ENCODE measurements at places on chromosomes 6 and 20.
A peak's percentile ranks its signal among the peaks of the same experiment; 100 is the strongest.

GRCh38 chr20:20213526-20214121, 154.3 kb upstream of the INSM1 start:
- DNase-seq = peak; percentile 84

DNA sequence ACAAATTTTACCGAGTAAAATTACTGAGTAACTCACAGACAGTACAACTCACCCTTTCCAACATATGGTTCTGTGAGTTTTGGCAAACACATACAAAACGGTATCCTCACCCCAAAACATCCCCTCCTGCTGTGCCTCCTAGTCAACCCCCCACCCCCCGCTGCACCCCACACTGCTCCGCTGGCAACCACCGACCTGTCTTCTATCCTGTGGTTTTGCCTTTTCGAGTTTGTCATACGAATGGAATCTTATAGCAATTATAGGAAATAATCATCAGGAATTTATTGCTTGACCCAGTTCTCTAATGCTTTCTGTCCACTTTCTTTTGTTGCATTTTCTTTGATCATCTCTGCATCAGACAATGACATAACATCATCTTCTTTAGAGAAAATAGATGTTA, 312.3 kb downstream of the KIF16B start:
- no peak for DNase-seq

GRCh38 chr6:163776196-163776905, 361.8 kb downstream of the QKI start:
- DNase-seq = no peak

DNA sequence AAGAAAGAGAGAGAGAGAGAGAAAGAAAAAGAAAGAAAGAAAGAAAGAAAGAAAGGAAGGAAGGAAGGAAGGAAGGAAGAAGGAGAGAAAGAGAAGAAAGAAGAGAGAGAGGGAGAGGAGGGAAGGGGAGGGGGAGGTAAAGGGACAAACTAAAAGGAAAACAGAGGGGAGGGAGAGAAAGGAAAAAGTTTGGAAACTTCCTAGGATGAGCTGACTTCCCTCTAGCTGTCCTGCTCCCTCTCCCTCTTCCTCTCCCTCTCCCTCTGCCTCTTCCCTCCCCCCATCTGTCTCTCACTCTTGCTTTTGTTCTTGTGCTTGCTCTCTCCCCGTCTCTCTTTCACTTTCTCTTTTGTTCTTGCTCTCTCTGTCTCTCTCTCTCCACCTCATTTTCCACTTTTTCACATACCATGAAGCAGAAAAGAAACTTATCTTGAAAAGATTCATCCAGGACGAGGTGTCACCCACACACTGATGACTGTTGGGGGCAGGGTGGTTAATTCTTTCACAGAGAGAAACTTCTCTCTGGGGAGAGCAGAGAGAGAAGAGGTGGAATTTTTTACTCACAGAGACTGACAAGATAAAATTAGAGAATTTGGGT, 56.4 kb upstream of the DUSP22 start:
- DNase-seq = no peak

DNA sequence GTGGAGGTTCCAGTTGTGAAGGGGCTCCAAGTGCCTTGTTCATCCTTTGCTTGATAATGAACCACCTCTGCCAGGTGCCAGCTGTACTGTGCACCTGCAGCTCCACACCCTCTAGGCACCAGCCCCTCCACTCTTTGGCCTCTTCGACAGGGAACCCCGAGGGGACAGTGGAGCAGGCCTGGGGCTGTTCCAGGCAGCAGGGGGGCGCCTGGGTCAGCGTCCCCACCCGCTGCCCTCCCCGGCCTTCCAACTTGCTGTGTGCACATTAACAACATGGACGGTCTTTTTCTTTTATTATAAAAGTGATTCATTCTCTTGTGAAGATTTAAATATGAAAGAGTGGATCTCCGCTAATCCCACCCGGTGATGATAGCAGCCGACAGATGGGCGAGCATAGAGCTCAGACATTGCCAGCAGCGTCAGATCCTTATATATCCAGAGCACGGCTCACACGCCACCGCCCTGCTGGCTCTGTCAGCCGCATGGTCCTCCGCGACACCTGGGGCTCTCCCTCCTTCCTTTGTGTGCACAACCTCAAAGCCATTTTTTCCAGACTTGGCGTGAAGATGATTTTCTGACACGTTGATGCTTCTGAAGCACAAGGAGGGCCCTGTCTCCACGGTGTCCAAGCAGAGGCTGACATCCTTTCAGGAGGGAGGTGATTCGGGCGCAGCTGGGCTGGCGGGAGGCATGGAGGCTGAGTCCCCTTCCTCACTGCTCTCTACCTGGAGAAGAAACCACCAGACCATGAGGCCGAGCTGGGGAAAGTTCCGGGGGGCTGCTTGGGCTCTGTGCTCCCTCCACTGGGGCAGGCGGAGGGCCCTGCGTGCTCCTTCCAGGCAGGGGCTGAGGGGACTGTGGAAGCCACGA, 22.2 kb upstream of the MRGBP start:
- peak; percentile 43 for DNase-seq

GRCh38 chr20:9686866-9687265, 152.0 kb downstream of the PAK5 start:
- DNase-seq = no peak

DNA sequence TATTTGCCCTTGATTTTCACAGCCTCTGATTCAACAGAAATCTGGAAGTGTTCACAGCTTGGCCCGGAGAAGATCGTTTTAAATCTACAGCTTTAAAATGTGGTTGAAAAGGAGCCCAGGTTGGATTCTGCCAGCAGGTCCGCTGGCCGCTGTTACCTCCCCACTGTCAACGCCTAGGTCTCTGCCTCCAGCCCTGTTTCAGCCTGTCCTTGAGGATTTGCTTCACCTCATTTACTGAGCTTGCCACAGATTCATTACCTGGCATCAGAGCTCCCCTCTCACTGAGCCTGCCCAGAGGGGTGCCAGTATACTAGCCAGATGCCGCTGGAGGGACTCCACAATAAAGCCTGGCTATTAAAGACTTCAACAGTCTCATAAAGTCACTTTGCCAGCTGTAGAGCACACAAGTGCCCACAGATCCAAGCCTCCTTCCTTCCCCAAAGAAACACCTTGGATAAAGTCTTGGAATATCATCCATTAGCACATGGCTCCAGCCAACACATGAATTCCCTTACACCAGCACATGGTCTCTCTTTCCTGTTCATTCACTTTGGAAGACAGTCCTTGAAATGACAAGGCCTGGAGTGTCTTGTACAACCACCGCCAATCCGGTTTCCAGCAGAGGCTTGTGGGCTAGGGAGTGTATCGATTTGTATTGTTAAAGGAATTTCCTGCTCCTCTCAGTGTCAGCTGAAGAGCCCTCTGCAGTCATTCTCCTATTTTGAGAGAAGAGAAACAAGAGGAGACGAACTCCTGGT, 9.5 kb upstream of the NR2E1 start:
- no peak for DNase-seq

DNA sequence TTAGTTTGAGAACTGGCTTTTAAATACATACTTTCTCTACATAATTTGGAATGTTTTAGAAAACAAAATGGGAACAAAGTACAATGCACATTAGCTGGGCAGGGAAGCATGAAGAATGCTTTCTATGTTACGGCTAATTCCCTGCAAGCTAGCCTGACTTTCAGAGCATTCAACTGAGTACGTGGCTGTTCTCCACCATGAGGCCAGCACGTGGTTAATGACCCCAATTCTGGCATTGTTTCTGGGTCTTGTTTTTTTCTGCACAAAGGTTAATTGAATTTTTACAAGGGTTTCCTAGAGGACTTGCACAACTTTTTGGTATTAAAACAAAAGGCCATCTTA, 208.6 kb upstream of the AGPAT4 start:
- DNase-seq = no peak

DNA sequence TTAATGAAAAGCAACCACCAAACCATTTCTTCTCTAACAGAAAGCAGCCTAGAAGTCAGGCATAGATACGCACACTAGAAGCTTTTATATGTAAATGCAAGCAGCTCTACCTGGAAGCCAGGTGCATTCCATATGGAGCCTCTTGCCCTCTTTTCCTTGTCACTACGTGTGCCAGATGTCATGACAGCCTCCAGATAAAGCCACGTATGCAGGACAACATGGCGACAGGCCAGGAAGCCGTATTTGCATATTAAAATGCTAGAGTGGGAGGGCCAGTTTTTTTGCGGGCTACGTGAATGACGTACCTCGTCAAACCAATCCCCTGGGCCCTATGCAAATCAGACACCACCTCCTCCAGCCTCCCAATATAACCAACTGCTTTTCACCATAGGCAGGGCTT, 308.1 kb upstream of the SPTLC3 start:
- no peak for DNase-seq

- no peak for DNase-seq
These were observed 110.4 kb downstream of the LIN28B start for GRCh38 chr6:105067329-105067728.

DNA sequence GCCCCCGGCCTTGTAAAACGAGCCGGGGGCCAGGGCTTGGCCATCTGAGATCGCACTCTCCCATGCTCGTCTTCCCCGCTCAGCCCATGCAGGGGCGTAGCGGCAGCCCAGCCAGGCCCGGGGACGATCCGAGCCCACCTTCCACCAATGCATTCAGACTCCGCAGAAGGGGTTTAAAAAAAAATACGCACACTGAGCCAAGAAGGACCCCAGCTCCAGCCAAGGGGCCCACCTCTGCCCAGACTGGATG, 320 bp downstream of the GSTA4 start:
- DNase-seq = no peak

DNA sequence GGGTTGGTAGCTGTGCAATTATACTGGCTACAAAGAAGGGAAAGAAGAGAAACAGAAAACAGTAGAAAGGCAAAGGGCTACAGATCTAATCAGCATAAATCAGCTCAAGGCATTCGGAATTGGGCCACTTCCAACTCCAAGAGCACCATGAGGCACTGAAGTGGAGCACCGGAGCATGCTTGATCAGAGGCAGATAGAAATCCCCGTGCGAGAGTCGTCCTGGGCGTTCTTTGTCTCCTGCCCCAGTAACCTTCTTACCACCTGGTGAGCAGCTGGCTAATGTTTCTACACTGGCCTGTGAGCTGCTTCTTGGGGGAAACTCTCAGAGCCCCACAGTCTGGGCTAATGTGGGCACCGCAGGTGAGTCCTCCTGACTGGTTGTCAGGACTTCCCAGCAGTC, 16.7 kb downstream of the NEDD9 start:
- DNase-seq = no peak

- no peak for DNase-seq
These were observed 797.9 kb upstream of the SLC35B3 start for GRCh38 chr6:9233226-9233625.

- no peak for DNase-seq
These were observed 5.7 kb upstream of the PSMG4 start for GRCh38 chr6:3252861-3253596.

DNA sequence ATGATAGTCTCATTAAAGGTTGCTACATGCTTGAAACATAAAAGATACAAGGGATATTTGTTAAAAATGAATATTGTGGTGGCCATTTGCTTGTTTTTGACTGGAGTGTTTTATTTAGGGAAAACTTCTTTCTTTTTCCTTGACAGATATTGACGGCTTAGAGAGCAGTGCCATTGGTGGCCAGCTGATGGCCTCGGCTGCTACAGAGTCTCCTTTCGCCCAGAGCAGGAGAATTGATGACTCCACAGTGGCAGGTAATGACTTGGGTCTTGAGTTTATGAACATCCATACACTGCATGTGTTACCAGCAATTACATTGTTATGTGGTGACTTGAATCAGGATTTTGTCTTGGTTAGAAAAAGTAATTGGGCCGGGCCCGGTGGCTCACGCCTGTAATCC, 67.5 kb upstream of the PBOV1 start:
- no peak for DNase-seq
